CD8-positive, alpha-beta memory T cell (primary cell): ENCODE measurements at places on chromosomes 3 and 15. TPM values are rescaled to one million over a fixed set of nuclear protein-coding genes. Genes with fewer than 3 reads are reported as not detected.

The CAMK1 gene
- 27.4 TPM for total RNA-seq

The DZIP1L gene
- total RNA-seq, result not detected

The ARL6IP5 gene
- 124 TPM for total RNA-seq

The DPPA2 gene
- total RNA-seq, result not detected

The MCF2L2 gene
- total RNA-seq, result 2.8 TPM

The SI gene
- total RNA-seq, result not detected

The OR5K2 gene
- not detected for total RNA-seq

The CPLX3 gene
- total RNA-seq, result not detected

The TLR9 gene
- 0.16 TPM for total RNA-seq

The ABHD6 gene
- 7.1 TPM for total RNA-seq

The ZBED2 gene
- 547 TPM for total RNA-seq

The HACD3 gene
- 46.1 TPM for total RNA-seq

The DPPA4 gene
- total RNA-seq, result not detected

The STIMATE gene
- total RNA-seq, result 39.1 TPM

The ARPP21 gene
- not detected for total RNA-seq

The NGRN gene
- 36.0 TPM for total RNA-seq

The AADACL2 gene
- total RNA-seq, result not detected

The ISL2 gene
- 0.15 TPM for total RNA-seq

The SATB1 gene
- total RNA-seq, result 163 TPM

The TTLL13 gene
- total RNA-seq, result not detected

The RAB27A gene
- 187 TPM for total RNA-seq

The SLC9C1 gene
- total RNA-seq, result not detected
